KG1 (cell line): ENCODE measurements at places on chromosomes 16 and 17.

DNA sequence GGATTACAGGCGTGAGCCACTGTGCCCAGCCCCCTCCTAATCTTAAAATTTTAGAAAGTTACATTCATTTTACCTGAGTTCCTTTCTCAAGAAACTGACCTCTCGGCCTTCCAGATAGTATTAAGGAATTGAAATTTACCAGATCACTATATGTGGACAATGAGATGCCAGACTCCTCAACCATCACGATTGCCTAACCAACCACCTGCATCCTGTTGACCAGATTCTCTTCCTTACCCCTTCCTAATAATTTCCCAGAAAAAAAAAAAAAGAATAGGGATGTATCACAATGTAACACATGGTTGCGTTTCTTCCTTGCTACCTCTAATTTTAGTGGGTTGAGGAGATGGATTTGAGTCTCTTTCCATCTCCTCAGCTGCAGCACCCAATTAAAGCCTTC lies 72.1 kb downstream of the BMERB1 start:
- no peak for DNase-seq

DNA sequence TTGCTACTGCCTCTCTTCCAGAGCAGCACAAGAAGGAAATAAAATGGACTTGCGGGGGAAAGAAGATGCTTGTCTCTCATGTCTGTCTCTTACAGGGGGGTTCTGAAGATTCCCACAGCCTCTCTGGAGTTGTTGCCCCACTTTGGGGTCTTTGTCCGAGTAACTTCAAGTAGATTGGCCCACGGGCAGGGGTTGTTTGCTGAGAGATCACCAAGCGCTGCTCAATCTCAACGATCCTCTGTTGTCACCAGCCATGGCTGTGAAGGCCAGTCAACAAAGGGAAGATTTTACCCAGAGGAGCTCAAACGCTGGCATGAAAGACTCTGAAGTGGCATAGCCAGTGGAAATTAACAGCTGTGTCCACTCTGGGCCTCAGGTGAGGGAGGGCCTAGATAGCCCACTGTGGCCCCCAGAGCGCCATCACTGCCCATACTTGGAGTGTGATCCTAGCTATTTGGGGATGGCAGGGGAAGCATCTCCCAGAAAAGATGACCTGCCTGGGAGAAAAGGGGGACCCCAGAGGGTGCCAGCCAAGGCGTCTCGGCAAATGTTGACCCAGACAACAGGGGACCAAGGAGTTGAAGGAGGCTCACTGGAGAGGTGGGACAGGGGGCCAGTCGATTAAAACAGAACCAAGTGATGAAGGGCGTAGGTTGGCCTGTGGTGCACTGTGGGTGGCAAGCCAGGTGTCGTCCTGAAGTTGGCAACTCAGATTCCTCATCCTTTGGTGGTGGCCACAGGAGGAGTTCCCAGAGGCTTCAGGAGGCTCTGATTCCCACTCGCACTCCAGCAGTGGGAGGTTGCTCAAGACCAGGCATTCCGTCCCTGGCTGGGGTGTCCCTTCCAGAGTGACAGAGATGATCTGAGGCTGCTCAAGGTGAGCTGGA lies 28.0 kb downstream of the SLC13A5 start:
- DNase-seq: no peak

- DNase-seq: no peak
Observed at GRCh38 chr16:66224626-66225025, 141.9 kb upstream of the CDH5 start.

GRCh38 chr17:55162556-55162946 lies 102.2 kb upstream of the HLF start:
- no peak for DNase-seq

DNA sequence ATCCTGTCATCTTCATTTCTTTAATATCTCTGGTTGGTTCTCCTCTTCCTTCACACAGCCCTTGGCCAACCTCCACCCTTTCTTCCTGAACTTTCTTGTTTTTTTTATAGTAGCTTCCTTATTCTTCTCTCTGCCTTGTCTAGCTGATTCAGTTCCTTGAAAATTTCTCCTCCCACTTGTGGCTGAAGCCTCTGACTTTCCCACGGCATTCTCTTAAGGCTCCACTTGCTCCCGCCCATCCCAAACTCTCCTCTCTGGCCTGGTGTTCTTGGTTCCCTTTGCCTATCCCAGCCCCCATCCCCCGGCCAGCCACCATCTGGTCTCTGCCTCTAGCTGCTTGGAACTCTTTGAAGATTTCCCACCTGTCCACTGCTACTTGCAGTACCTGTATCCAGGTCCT lies 29.1 kb downstream of the NLRP1 start:
- DNase-seq: no peak
